T follicular helper cell (primary cell): ENCODE measurements at places on chromosomes 11 and 22.

DNA sequence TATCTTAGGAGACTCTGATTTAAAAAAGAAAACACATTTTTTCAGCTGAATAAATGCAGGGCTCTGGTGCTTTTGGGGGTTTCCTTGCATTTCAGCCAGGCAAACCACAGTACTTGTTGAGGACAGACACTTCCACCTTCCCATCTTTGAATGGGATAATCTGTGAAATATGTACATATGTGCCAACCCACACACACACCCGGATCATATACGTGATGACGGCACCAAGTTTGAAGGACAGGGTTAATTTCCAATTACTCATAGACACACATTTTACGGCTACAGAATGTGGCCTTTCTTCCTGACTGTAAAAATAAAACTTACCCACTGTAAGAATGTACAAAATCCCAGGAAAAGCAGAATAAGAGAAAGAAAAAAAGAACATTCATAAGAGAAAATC is 104.4 kb downstream of the MPPED2 start:
- no peak for DNase-seq

- DNase-seq = no peak
Observed at GRCh38 chr22:36288571-36289405, 35.9 kb downstream of the APOL1 start.

GRCh38 chr11:112485280-112485679 is 224.6 kb upstream of the PLET1 start:
- no peak for DNase-seq

- no peak for DNase-seq
Observed at GRCh38 chr11:10646005-10646404, 47.5 kb downstream of the IRAG1 start.

- no peak for DNase-seq
Observed at GRCh38 chr22:36215981-36216380, 14.4 kb upstream of the APOL4 start.

DNA sequence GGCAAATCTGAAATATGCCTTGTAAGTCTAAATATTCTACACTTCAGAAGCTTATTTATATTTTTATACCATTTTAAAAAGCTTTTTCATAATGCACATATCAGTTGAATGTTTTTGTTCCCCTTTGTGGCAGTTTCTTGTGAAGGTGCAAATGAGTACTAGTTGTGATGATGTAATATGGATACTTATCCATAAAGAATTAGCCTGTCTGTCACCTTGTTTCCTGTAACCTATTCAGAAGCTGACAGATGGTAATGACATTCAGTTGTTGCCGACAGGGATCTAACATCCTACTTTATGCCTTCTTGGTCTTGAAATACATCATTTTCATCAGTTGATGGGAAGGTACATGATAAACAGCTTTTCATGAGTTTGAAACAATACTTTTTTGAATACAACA is 2.9 kb downstream of the QSER1 start:
- DNase-seq = no peak

- DNase-seq = peak; percentile 66
Observed at GRCh38 chr11:73177778-73178539, 35.8 kb upstream of the FCHSD2 start.

GRCh38 chr11:125874556-125875124 is 12.8 kb upstream of the HYLS1 start:
- peak; percentile 15 for DNase-seq

DNA sequence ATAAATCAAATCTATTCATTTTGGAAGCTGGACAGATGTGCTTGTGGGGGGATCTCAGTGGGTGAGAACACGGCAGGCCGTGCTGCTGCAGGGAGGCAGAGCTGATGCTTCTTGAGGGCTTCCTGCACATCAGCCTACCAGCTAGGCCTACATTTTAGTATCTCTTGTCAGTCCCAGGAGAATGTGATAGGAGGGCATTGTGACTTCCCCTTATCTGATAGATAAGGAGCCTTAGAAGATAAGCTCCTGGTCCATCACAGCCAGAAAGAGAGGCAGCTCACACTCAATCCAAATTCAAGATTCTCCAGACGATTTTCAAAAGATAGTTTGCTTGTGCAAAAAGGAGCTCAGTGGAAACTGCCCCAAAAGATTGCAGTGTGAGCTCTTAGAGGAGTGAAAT is 89.0 kb downstream of the SHANK2 start:
- DNase-seq = no peak

DNA sequence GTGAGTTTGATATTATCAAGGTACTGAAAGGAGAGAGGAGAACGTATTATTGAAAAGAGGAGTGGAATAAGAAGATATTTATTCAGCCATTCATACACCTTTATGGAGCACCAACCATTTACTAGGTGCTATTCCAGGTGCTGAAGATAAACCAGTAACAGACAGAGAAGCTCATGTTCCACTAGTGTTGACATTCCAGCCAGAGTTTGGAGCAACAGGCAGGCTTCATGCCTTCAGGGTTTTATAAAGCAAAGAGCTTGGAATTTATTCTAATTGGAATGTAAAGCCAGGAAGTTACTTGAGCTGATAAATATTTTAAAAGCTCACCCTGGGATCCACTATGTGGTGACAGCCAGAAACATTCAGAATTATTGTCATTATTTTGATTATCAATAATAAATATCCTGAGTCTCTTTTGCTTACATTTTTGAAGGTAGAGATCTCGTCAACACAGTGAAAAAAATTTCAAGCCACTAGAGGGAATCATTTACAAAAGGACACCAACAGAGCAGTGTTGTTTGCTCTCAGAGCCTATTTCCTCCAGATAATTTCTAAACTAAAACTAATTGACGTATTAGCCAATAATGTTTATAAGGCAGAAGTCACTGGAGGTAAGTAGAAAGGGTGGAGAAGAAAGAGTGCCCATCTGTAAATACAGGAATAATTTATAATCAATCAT is 172.0 kb downstream of the KCNA4 start:
- no peak for DNase-seq

GRCh38 chr11:1771700-1772099 is 8.0 kb upstream of the CTSD start:
- DNase-seq = no peak

DNA sequence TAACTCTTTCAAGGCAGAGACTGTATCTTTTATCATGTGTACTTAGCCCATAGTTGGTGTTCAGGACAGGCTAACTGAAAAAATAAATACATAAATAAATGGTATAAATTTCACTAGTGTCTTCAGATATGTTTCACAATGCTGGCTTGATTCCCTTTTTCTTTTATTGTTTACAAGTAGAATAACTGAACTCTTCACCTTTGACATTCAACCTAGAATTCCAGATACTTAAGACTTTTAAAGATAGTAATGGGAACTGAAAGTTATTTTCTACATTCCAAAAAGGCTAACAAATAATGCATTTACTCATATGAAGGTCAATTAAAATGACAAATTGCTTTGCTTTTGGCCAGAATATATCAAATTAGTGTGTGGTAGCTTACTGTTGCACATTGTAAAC is 411.3 kb upstream of the TENM4 start:
- no peak for DNase-seq

- no peak for DNase-seq
Observed at GRCh38 chr11:6251120-6251733, 8.4 kb upstream of the CCKBR start.

- no peak for DNase-seq
Observed at GRCh38 chr11:105298630-105299029, 159.1 kb upstream of the CARD18 start.

DNA sequence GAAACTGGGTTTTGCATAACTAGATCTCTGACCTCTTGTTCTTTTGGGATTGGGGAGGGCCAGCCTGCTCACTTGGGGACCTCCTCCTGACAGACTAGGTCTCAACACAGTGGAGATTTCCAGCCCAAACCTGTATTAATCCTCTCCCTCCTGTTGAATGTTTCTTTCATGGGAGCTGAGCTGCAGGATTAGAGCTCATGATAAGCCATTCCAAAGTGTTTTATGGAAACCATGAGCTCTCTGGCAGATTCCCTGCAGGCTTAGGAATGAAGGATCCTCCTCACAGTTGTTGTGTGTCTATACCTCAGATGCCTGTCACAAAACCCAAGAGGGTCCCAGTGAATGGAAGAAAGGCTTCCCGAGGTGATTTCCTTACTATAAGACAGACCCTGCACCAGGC is 248.4 kb upstream of the B3GAT1 start:
- DNase-seq = no peak

DNA sequence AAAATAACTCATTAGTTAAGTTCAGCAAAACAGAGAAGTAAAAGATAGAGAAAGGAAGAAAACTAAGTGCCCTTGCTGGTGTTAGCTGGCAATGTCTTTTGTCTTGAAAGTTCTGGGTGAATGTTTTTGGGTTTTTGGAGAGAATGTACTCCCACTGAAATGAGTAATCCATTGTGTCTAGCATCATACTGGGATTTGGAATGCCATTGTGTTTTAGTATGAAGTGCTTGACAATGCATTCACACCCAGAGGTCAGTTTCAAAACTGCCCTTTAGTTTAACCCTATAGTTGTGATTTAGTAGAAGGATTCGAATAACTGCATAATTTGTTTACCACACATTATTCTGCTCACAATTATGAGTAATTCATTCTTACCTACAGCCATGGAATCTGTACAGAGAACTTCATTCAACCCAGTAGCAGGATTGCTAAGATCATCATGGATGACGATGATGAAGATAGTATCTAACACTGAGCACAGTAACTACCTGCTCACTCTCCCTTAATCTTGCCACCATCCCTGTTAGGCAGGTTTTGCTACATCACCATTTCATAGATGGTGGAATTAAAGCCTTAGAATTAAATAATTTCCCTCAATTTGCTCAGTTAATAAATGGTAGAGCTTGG is 33.9 kb downstream of the MAML2 start:
- no peak for DNase-seq

DNA sequence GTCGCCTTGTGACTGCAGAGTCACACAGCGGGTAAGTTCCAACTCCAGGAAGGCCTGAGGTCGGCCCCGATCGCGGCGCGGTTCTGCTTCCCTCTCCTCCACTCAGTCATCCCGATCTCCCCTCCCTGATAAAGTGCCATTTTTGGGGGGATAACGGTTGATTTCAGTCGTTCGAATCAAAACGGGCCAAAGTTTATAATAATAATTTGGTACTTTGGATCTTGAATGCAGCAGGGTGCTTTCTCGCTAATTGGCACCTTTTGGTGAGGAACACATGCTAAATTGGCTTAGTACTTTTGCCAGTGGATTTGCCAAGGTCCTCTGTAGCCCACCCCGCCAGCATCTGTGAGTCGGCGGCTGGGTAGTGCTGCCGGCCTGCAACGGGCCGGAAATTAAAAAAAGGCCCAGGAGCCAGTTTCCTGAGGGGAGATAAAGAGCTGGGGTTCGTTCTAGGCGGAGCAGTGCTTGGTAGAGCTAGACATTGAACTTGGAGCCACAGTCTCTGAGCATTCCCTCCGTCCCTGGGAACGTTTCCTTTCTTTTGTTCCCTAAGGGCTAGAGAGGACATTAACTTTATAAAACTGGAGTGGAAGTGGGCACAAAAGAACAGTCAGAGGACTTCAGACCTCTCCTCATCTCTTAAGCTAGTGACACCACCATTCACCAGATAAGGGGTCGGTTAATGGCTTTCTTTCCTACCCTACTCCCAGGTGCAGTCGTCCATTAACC is 997 bp downstream of the UBE2L3 start:
- no peak for DNase-seq

DNA sequence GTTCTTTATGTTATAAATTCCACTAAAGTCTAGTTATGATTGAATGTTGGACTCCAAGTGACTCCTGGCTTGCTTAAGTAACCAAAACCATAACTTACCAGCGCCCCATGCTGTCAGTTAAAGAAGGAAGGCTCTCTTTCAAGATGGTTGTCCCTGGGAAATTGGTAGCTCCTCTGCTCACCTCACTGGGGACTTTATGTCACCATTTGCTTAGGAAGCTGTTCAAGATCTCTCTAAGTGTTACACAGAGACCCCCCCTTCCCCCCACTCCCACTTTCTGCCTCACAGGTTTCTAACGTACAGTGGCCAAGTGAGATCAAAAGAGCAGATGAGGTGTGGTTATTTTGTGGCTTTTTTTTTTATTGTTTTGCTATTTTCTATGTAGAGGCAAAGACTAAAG is 301.8 kb downstream of the AASDHPPT start:
- DNase-seq = no peak

DNA sequence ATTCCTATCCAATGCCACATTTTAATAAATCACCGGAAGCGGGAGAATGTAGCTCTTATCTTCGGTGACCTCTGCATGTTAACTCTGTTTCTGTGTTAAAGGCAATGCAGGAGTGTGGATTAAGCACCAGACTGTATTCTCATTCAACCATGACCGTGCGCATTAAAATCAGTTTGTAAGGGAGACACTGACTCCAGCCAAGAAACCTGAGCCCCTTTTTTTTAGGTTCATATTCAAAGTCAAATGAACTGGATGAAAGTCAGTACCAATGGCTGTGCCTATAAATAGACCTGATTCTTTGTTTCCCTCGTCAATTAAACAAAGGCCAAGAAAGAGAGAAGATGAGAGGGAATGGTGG is 32.2 kb downstream of the C11orf91 start:
- DNase-seq = no peak

GRCh38 chr11:95092549-95093324 is 3.1 kb downstream of the ENDOD1 start:
- no peak for DNase-seq

DNA sequence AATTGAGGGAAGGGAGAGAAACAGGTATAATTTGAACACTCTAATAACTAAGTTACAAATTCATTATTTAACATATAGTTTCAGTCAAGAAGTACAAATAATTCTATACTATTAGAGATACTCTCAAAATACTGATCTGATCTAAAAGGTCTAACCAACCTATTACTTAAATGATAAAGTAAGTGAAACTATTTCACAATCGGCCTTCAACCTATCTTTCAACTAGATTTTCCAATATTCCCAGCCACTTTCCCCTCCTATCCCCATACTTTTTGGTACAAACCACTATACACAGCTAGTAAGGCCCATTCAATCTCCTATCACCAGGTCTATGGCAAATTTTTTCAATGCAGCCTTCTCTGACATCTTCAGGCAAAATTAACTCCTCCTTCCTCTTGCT is 106.7 kb downstream of the SIK3 start:
- DNase-seq = no peak

DNA sequence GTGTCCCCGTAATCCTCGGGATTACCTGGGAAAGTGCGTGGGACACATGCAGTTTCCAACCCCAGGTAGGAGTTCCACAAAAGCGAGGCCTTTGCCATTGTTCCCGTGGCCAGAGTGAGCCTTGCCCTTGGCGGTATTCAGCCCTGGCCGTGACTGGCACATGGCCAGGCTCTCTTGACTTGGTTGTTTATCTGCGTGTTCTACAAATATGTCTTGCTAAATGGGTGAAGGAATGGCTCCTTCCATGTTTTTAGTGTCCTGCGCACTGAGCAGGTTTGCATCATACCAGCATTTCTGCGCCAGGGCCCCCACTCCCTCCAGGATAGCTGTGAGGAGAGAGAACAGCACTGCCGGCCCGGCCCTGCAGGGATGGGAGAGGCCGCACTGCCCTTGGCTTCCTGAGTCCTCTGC is 20.0 kb downstream of the POLR3H start:
- no peak for DNase-seq

GRCh38 chr11:129425214-129425613 is 49.6 kb downstream of the BARX2 start:
- no peak for DNase-seq

DNA sequence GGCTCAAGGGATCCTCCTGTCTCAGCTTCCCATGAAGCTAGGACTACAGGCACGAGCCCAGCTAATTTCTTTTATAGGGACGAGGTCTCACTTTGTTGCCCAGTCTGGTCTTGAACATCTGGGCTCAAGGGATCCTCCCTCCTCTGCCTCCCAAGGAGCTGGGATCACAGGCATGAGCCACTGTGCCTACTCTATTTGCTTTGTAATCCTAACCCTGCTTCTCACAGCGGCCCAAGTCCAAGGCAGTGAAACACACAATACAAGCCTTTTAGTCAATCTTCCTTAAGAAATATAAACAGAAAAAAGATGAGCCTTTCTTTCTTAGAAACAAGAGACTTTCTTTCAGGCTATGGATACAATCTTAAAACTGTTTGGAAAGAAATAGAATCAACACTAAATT is 115.2 kb upstream of the SORL1-AS1 start:
- no peak for DNase-seq
